AG04450 (cell line): ENCODE measurements at places on chromosomes 5 and 9.
A peak's percentile ranks its signal among the peaks of the same experiment; 100 is the strongest.

DNA sequence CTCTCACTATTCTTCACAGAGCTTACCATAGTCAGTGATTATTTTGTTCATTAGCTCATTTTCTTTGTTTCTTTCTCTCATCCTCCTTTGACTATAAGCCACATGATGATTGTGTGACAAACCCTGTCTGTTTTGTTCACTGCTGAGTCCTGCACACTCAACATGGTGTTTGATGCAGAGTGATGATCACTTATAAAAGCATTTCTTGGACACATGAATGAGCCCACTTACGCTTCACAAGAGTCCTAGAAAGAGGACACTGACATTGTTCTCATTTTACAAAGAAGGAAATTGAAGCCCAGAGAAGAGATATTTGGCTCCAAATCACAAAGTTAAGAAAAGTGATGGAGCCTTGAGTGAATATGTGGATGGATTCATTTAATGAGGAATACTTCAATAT is 13.4 kb downstream of the ABLIM3 start:
- DNase-seq: no peak

- DNase-seq: peak; percentile 53
Measured at GRCh38 chr9:104074876-104075275, 19.2 kb upstream of the SMC2 start.

GRCh38 chr9:120210274-120210673 is 369.7 kb downstream of the CDK5RAP2 start:
- no peak for DNase-seq

GRCh38 chr5:59496524-59497134 is 396.9 kb downstream of the PDE4D start:
- no peak for DNase-seq

GRCh38 chr9:70963554-70963953 is 157.9 kb downstream of the TRPM3 start:
- no peak for DNase-seq

GRCh38 chr9:68530618-68531017 is 10.1 kb downstream of the TMEM252 start:
- DNase-seq: no peak

- DNase-seq: no peak
Measured at GRCh38 chr5:3325201-3325971, 270.2 kb upstream of the IRX1 start.

- DNase-seq: no peak
Measured at GRCh38 chr5:74185599-74185998, 454.9 kb downstream of the ENC1 start.

- no peak for DNase-seq
Measured at GRCh38 chr5:109413458-109413857, 3.7 kb upstream of the PJA2 start.

DNA sequence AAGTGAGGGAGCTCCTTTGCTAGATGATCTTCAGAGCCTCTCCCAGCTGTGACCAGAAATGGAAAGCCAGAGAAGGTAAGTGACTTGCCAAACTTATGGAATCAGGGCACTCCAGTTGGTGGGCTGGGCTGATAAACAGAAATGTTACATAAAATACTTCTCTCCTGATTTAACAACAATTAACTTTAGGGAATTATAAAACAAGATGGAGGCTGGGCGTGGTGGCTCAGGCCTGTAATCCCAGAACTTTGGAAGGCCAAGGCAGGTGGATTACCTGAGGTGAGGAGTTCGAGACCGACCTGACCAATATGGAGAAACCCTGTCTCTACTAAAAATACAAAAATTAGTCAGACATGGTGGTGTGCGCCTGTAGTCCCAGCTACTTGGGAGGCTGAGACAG is 899 bp upstream of the MED10 start:
- no peak for DNase-seq

- DNase-seq: no peak
Measured at GRCh38 chr5:66851306-66851705, 255.1 kb downstream of the MAST4 start.

DNA sequence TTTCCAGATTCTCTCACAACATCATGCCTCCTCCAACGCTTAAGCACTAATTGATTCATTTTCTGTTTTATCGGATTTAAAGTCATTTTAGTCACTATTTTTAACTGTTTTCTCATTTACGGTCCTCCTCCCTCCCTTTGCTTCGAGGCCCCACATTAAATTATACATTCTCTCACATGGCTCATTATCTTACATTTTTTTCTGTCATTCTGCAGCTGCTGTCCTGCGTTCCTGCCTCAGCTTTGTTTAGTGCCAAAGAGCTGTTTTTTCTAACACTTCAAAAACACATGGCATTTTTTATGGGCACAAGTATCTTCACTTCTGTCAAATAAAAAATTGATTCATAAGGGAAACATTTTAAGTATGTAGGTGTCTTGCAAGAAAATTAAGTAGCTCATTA is 130.1 kb upstream of the FST start:
- DNase-seq: no peak

DNA sequence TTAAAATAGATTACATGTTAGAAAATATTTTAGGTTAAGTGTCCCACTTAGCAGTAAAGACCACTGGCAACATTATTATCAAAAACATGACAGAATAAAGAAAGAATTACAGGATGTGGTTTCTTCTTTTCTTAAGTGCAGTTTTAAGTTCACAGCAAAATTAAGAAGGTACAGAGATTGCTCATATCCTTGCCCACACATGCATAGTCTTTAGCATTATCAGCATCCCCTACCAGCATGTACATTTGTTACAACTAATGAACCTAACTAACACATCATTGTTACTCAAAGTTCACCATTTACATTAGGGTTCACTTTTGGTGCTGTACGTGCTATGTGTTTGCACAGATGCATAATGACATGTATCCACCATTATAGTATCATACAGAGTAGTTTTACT is 837.7 kb upstream of the CDH9 start:
- DNase-seq: no peak
